ENCODE measurements at places on chromosomes 1 and 21.

DNA sequence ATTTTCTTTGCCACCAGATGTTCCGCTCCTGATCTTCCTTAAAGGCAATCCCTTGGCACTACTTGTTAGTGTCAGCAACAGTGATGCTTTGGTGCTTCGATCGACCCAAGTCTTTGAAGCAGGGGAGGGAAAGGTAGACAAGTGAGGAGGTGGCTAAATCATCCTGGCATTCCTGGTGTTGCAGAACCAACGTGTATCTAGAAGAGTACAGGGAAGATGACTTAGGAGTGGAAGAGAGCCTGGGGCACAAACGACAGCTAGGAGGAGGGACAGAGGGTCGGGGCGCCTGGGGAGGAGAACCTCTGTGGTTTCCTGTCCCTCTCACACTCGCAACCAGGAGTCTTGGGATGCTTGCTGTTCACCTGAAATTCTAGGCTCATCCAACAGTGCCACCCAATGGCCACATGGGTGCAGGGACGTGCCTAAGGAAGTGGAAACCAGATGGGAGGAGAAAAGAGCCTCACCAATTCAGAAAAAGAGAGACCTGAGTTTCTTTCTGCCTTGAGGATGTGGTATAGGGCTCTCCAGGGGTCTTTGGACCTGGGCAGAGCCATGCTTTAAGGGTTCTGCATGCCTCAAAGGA is 9.5 kb upstream of the KCNA2 start:
- peak; percentile 70 for DNase-seq

DNA sequence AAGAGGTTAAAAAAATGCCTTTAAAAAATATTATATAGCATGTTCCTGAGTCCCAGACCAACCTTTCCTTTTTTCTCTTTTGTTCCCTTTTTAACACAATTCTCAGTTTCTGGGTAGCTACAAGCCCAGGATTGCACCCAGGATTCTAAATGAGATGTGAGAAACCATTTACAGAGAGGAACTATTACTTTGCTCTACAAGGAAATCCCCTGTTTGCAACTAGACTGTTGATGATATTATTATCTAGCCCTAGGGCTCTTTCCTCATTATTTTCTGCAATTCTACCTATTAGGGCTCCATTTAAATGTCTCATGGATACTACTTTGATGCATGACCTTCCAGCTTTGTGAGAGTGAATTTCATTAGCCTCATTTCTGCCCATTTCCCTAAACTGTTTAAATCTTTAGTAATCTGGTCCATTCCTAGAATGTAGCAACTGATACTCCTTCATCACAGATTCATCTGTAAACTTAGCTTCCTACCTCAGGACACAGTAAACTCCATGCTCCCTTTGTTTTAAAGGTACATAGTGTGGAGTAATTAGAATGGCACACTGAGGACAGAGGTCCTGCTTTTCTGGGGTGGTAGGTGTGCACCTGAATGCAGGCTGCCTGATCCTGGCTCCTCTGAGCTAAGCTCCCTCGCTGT is 7.1 kb upstream of the KIF14 start:
- no peak for DNase-seq

DNA sequence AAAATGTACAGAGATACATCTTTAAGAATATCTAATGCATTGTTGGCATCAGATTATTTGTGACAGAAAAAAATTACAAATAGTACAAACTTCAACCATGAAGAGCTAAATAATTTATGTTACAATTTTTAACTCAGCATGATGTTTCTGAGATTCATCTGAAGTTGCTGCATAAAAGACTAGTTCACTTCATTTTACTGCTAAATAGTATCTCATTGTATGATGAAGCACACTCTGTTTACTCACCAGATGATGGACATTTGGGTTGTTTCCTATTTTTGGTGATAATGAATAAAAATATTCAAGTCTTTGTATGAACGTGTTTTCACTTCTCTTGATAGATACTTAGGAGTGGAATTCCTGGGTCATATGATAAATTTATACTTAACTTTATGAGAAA is 20.6 kb downstream of the EGLN1 start:
- DNase-seq: no peak

DNA sequence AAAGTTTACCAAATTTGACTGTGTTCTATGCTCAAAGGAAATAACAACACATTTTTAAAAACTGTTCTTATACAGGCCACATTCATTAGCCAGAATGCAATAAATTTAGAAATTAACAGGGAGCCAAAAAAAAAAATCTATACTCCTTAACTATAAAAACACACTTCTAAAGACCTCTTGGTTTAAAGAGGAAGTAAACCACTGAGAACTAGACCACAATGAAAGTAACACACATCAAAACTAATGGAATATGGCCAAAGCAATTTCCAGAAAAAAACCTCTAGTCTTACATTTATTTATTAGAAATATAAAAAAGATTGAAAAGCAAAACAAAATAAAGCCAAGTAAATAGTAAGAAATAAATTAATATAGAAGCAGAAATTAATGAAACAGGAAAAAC is 48.9 kb upstream of the GADD45A start:
- DNase-seq: no peak

DNA sequence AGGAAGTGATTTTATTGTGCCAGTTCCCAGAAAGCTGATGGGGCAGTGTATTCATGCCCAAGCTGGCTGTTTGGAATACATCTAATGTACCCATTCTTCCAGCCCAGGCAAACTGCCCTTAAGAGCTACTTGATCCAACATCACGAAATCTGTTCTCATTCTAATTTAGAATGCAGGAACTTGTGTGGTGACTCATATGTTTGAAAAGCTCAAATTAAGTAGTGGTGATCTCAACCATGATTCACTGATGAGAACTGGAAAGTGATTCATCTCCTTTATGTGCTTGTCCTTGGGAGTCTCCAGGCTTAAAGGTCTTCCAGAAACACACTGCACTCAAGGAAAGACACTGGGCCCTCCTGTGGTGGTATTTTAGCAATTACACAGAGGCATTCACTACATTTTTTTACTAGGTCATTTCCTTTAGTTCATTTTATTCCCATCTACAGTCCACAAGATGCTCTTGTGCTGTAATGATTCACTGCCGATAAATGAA is 65.4 kb downstream of the RPE65 start:
- DNase-seq: no peak

DNA sequence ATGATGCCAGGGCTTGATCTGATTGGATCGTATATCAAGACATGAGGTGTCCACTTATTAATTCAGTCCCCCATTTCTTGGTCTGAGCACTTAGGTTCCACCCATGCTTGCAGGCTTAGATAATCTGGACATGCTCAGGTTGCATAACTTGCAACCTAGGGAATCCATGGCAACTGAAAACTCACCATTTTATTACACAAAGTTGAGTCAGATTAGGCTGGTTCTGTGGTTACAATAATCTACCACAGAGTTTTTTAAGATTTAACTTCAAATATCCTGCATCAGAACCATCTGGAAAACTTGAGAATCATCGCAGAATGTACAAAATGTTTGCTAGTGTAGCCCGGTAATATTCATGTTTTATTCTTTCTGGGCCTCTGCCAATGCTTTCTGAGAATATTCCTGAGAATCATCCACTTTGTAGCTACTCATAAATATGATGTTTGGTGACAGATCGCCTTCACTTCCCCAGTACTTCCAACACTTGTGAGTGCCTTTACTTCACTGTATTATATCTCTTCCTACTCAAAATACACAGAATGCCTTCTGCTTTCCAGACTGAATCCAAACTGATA is 707.2 kb upstream of the ADAMTS5 start:
- no peak for DNase-seq

DNA sequence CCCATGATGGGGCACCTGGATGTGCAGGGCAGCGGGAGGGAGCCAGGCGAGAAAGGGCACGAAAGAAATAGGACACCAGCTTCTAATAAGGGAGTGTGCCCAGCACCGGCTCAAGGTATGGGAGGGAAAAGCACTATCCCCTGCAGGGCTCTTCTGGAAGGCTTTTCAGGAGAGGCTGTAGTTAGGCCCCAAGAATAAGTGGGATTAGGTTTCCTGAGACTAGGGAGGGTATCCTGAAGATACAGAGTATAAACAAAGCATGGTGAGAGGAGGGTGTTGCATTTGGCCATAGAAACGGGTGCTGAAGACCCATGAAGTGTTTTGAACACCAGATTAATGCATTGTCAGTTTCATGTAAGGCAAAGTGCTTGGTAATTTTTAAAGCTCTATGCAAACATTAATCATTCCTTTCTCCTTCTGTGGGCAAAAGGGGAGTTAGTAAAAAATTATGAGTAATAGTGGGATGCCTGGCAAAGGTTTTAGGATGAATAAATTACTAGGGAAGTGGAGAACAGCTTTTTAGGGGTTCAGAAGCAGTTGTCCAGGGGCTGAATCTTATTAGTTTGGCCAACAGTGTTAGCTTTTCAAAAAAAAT is 74.0 kb downstream of the SYT6 start:
- no peak for DNase-seq

GRCh38 chr1:209627027-209627731 is 25.0 kb downstream of the LAMB3 start:
- no peak for DNase-seq

Data from activated CD4-positive, alpha-beta T cell treated with anti-CD3 and anti-CD28 coated beads, Interleukin-2, Interleukin-4, amounts not matched to agents 100 ng/mL and 50 ng/mL, durations not matched to agents 16 hours and 8 hours (primary cell).